Dermis microvascular lymphatic vessel endothelial cell (primary cell): ENCODE measurements at places on chromosomes 12 and 14.

DNA sequence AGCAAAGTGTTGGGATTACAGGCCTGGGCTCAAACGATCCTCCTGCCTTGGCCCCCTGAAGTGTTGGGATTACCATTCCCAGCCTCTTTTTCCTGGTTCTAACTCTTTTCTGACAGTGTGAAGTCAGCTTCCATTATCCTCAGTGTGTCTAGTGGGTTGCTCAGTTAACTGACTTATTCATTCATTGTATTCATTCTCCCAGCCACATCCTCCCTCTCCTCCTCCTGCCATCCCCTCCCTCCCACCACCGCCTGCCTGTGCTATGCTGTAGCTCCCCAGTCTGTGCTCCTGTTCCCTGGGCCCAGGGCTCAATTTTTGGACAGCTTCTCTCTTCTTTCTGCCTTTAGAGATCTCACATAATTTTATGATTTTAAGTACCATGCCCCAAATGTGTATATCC is 19.4 kb downstream of the ATP6V0A2 start:
- no peak for DNase-seq

DNA sequence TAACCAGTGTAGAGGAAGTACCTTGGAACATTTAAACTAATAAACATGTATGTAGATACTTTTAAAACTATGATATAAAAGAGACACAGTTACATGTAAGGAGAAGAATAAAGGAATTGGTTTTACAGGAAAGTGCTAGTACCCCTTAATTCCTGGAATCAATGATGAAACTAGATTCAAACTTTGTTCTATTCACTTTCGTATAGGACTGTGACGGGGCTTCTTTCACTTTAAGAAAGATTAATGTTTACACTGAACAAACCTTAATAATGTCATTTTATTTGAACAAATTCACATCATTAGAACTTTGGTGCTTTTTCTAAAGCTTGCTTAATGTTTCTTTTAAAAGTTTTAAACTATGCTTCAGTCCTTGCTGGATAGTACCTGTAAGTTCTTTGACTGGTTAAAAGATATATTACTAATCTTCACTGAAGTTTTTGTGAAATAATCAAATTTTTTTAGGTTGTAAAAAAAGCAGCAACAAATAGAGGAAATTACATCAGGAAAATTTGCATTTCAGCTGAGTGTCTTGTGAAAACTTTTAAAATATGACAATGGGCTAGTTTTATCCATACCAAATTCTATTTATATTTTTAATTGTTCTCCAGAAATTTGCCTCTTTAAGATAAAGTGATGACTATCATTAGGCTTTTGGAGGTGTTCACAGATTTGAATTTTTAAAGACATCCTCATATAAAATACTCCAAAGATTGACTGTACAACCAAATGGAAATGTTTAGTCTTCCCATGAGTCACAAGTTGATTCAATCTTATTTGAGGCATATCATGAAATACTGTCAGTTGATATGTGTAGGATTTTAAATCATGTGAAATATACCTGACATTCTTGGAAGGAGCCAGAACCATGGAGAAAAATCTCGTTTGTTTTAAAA is 36.2 kb downstream of the PAPOLA start:
- no peak for DNase-seq

GRCh38 chr12:52528641-52529143 is 8.5 kb upstream of the KRT5 start:
- no peak for DNase-seq

- peak; percentile 67 for DNase-seq
Measured at GRCh38 chr12:24898185-24898584, 50.7 kb downstream of the BCAT1 start.

DNA sequence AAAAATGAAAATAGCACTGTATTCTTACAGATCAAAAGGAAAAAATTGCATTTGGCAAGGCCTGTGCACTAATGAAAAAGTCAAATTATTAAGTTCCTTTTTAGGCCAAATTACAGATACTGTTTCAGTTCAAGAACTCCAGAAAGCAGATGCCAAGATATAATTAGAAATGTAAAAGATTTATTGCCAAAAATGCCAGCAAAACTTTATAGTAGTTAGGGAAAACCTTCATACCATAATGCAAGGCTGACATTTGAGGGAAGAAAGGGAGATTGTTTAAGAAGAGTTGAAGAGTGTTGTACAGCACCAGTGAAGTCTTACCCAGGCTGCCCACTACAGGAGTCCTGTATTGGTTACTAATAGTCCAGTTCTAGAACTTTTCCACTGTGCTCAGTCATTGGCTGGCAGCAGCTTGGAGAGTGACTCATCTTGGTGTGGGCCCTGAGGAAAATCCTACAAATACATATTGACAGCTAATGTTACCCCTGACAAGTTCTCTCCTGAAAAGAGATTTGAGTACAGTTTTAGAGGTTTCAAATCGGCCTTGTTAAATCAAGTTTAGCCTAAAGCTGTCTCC is 600.4 kb downstream of the C12orf50 start:
- peak; percentile 17 for DNase-seq

DNA sequence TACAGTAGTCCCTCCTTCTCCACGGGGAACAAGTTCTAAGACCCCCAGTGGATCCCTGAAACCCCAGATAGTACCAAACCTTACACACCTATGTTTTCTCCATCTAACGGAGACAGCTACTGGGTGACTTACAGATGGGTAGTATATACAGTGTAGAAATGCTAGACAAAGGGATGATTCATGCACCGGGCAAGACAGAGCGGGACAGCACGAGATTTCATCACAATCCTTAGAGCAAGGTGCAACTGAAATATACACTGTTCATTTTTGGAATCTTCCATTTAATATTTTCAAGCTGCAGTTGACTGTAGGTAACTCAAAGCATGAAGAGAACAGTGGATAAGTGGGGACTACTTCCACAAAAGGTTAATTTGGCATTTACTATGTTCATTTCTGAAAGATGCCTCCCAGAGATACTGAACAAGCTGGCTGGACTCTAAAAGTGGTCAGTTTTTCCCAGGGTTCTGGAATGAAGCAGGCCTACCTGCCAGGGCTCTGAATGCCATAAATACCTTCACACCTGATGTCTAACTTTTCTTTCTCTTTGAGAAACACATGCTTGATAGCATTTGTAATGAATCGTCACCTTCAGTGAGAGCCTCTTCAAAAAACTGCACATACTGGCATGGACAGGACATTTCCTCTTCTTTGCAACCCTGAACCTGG is 127.7 kb upstream of the FOXN3 start:
- no peak for DNase-seq

GRCh38 chr14:52835122-52835903 is 43.9 kb upstream of the GNPNAT1 start:
- DNase-seq = peak; percentile 37

DNA sequence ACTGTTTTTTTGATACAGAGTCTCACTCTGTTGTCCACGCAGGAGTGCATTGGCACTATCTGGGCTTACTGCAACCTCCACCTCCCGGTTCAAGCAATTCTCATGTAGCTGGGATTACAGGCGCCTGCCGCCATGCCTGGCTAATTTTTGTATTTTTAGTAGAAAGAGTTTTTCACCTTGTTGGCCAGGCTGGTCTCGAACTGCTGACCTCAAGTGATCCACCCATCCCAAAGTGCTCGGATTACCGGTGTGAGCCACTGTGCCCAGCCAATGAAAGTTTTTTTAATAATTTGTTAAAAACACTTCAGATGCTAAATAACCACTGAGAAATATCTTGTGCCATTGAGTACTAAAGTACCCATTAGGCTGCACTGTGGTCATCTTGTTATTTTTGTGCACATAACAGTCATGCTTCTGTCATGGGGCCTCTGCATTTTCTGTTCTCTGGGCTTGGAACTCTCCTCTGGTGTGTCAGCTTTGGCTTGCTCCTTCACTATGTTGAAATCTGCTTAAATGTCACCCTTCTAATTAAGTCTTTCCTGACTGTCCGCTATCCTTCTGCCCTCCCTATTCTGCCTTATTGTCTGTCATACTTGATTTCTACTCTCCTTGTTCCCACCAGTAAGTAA is 105.1 kb downstream of the KTN1 start:
- DNase-seq = no peak

- DNase-seq = no peak
Measured at GRCh38 chr12:104285740-104286515, 17.6 kb upstream of the EID3 start.

DNA sequence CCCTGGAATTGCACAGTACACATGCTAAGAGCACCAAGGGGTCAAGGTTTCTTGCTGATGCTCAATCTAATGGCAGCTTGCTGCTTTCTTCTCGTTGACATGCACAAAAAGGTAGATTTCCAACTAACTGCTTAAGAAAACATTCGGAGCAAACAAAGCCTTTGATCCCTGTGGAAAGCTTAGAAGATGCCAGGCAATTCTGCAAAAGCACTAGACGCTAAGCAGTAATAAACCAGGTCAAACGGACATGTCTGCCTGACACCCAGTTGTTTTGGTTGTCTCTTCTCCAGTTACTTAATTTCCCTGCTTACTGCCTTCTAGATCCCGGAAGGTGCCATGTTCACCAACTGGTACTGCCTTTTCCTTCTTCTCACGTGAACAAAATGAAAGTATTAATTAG is 100.5 kb upstream of the TMCC3 start:
- no peak for DNase-seq

DNA sequence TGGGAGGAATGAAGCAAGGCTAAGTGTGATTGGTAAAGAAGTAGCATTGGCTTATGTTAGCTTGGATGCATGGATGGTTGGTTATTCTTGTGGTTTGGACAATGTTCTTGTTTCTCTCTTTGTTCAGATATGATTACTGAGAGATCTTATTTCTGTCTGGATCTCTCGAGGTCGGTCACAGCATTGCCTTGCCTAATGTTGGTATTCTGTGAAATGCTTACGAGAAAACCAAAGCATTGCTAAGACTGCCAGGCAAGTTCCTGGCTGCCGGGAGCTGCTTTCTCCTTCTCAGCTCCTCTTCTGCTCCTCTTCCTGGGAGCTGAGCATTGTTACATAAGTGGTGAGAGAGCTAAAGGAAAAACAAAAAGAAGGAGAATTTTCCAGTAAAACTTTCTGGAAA is 7.4 kb upstream of the RND1 start:
- no peak for DNase-seq

DNA sequence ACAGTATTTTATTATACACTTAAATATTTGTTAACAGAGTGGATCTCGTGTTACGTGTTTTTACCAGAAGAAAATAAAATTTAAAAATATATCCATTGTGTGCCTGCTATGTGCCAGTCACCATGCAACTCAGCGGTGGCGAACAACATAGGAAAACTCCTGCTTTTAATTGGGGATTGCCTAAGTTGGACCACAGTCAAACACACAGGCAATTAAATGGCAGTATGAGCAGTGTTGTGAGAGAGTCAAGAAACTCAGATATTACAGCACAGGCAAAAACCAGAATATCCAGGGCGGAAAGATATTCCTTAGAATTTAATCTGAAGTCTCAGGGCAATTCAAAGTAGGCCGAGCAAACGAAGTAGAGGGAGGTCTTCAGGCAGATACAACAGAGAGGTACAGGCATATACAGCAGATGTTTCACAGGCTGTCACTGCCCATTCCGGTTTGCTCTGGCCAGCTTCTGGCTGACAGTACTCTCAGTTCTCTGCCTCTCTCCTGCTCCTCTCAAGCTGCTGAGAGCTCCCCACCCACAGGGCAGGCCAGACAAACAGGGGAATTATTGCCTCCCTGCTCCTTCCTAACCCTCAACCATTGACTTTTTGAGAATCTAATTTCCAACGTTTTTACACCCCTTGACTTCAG is 540.2 kb upstream of the TMEM132C start:
- DNase-seq = no peak

GRCh38 chr14:99374964-99375363 is 103.0 kb upstream of the BCL11B start:
- DNase-seq = no peak

- no peak for DNase-seq
Measured at GRCh38 chr12:97425802-97426491, 36.7 kb upstream of the RMST start.

DNA sequence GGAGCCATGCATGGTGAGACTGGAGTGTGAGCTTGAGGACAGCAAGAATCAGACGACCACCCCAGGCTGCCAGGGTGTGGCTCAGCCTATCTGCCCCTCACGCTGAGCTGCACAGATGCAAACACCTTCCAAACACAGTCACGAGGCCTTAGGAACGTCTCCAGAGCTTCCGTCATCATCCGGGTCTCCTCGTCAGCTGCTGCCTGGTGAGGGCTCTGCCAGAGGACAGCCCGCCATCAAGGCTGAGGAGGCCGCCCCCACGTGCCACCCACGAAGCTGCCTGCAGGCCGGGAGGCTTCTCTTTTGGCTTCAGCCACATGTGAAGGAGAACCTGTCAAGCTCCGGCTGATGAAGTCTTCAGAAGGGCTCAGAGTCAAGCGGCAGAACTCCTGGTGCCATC is 13.4 kb downstream of the DDX51 start:
- DNase-seq = no peak
